ENCODE measurements at places on chromosomes 1 and 21. TPM values are rescaled to one million over a fixed set of nuclear protein-coding genes. Genes with fewer than 3 reads are reported as not detected.

Gene ESRRG
- 24.8 TPM for total RNA-seq

Gene ADGRL4
- total RNA-seq: 25.7 TPM

Gene LCA5L
- 5.4 TPM for total RNA-seq

Gene ADAMTSL4
- total RNA-seq: 15.7 TPM

Gene NEK2
- total RNA-seq: 2.4 TPM

Gene DIRAS3
- total RNA-seq: 2.4 TPM

Gene GJA8
- total RNA-seq: not detected

Gene CFHR1
- total RNA-seq: not detected

Gene TMEM81
- total RNA-seq: 0.59 TPM

Gene GUCA2A
- not detected for total RNA-seq

Gene C1QA
- 38.9 TPM for total RNA-seq

Gene FMOD
- total RNA-seq: 113 TPM

Gene FBLIM1
- 27.0 TPM for total RNA-seq

Gene KRTAP10-3
- total RNA-seq: not detected

Gene GBP3
- total RNA-seq: 16.4 TPM

Gene CCT3
- 181 TPM for total RNA-seq

Gene CASQ1
- total RNA-seq: not detected

Gene LDLRAD1
- total RNA-seq: not detected

Gene CTBS
- total RNA-seq: 14.9 TPM

Gene MAP1LC3C
- 4.2 TPM for total RNA-seq

Gene SLC1A7
- not detected for total RNA-seq

Gene GABRD
- total RNA-seq: not detected

Gene MATN1
- total RNA-seq: 0.45 TPM

Gene PIGR
- 0.11 TPM for total RNA-seq

Gene GCSAML
- not detected for total RNA-seq

Gene PLA2G5
- 1.8 TPM for total RNA-seq

Gene RAB4A
- 44.9 TPM for total RNA-seq

Gene SLC39A1
- 90.4 TPM for total RNA-seq

Gene FGR
- total RNA-seq: 6.8 TPM

Gene S100A13
- 219 TPM for total RNA-seq

Gene FAM131C
- total RNA-seq: 2.7 TPM

Gene OR1C1
- not detected for total RNA-seq

Gene CYP4Z1
- 1.2 TPM for total RNA-seq

Data from thyroid gland (tissue), 4 donors.